ENCODE measurements at places on chromosomes 1 and 21.

DNA sequence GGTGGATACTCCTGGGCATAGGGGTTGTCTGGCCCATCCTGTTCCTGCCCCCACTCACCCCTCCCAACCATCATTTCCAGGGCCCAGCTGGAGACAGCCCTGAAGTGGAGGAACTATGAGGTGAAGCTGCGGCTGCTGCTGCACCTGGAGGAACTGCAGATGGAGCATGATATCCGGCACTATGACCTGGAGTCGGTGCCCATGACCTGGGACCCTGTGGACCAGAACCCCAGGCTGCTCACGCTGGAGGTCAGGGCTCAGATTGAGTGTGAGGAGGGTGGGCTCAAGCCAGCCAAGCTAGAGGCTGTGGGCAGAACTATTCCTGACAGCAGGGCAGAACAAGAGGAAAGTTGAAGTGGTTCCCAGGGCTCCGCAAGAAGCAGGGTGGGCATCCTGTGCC is 14.2 kb downstream of the RHOC start:
- DNase-seq, result no peak

- DNase-seq, result no peak
These were observed 7.0 kb downstream of the AHDC1 start for GRCh38 chr1:27596986-27597385.

GRCh38 chr1:28744184-28744583 is 7.4 kb downstream of the YTHDF2 start:
- no peak for DNase-seq

GRCh38 chr1:15605398-15606383 is 11.6 kb upstream of the DDI2 start:
- DNase-seq, result no peak
